ENCODE measurements at places on chromosomes 4 and X.

DNA sequence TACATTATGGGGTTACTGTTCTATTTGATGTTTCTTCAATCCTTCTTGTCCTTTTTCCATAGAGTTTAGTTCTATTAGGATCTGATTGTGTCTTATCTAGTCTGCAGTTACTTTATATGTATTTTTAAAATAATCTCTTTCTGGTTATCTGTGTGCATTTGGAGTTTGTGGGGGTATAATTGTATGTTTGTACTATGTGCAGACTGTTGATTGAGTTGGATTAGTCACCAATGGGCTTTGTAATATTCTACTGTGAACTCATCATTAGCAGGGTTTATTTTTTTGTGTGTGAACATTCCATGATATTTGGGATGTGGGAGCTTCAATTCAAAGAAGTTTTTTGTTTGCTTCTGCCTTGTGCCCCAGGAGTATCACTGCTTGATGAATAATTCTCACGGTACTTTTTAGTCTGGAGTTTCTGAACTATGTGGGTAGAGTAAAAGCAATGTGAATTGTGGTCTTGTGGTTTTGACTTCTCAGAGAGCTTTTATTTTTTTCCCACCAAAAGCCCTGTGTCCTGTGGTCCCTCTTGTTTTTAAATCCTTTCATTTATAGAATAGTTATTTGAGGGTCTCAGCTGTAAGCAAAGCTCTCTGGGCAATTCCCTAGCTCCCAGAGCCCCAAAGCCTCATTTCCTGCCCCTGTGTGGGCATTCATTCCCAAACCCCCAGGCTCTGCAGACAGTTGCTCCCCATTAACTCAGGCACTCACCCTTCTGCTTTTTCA is 127.8 kb downstream of the PHKA2 start:
- DNase-seq: no peak

GRCh38 chr4:52957835-52958631 is 95.9 kb downstream of the RASL11B start:
- DNase-seq: no peak

GRCh38 chrX:29634516-29634915 is 580.8 kb upstream of the MAGEB2 start:
- DNase-seq: no peak

DNA sequence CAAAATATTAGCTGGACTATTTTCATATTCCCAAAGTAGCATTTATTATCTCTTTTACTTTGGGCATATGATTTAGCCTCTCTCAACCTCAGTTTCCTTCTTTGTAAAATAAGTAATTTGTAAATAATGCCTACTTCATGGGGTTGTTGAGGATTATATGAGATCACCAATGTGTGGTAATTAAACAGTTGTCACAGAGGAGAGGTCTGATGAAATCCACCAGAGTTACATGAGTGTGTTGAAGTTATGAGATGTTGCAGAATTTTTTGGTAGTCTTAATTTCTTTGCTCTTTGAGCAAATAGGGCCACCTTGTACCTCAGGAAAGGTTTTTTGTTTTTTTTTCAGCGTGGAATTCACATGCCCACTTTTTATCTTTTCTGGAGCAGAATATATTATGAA is 1.4 kb downstream of the COX7B start:
- DNase-seq: no peak

- no peak for DNase-seq
Measured at GRCh38 chr4:185566425-185566824, 31.1 kb upstream of the PDLIM3 start.

DNA sequence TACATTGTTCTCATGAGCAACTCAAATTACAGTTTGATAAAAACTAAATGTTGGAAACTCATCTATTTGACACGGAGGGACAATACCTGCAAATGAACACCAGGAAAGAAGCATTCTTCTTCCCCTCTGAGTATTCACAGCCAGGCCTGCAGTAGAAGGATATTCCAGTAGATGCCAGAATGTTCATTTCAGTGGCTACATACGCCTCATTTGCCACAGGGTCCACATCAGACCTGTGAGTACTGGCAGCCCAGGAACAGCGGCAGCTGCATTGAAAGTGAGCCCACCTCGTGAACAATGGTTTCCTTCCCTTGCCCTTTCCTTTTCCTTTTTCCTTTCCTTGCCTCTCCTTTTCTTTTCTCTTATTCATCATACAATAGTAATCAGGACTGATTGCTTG is 81.1 kb upstream of the NEIL3 start:
- no peak for DNase-seq

DNA sequence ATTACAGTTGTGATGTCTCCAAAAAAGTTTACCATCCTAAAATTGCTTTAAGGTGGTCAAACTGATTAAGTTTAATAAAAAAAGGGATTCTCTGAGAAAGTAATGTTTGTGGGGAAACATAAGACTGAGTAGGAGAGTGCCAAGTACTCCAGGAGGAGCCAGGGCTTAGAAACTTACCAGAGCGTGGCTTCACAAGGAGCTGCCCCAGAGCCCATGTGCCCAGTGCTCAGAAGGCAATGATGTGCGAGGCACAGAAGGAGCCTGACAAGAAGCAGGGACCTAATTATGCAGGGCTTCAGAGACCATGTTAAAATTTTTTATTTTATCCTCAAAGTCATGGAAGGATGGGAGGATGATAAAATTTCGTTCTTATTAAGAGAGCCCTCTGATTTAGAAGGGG is 204.2 kb downstream of the PALLD start:
- DNase-seq: no peak

- DNase-seq: peak; percentile 6
Measured at GRCh38 chr4:38600575-38600974, 63.4 kb upstream of the KLF3 start.

DNA sequence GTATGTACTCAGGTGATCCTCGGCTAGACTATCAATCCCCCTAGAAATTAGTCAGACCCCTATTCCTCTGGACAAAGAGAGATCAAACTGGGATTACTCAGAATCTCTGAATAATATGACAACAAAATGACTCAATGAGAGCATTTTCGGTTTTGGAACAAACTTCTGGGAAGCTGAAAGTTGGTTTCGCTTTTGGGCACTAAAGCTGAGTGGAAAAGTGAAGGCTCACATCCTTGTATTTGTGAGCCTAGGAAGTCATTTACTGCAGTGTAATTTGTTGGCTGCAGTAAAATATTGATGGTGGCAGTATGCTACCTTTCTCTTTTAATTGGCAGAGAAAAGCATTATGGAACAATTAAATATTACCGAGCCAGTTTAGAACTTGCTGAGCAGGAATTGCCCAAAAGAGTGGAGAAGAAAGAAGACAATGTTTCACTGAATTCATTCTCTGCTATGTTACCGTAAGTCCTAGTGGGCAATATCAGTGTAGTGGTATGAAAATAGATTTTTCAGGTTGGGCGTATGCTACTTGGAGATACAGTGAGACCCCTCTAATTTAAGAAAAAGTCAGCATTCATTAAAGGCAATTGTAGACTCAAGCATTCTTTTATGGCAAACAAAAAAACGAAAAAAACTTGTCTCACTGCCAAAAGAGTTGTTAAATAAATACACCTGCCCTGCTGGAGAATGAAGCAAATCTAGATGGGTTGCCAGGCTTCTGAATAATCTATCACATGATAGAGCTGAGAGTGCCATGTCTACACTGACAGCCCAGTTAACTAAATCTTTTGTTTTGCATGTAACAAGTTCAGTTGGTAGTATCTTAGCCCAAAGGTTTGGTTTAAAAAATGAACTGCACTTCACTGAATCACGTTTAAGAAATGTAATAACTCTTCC is 69.6 kb downstream of the AGTR2 start:
- DNase-seq: no peak

DNA sequence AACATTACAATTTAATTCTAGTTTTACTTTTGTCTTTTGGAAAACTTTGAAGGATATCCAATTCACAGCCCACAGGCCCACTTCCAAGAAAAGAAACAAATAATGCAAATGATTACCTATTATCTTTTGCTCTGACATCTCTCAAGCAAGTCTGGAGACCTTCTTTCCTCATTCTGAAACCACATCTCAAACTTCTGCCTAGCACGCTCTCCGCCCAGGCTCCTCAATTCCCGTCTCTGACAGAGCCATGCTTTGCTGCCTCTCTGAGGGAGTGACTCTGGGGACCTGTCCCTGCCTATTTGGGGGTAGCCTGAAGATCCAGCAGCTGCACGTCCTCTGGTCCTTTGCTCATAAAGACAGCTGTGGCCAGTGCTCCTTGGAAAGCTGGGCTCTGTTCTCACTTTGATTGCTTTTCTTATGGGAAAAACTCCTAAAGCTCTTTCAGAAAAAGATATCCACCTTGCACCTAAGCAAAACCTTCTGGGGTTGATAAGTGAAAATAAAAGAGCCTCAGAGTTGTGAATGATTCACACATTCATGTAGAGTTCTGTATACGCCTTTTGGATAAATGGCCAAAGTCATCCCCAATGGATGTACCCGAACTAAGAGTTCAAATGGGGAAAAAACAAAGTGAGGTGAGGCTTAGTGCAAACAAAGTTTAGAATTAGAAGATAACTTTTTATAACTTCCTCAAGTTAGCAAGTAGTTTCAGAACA is 72.4 kb upstream of the TNIP3 start:
- DNase-seq: no peak

GRCh38 chr4:1115528-1116293 is 2.3 kb upstream of the RNF212 start:
- DNase-seq: no peak

DNA sequence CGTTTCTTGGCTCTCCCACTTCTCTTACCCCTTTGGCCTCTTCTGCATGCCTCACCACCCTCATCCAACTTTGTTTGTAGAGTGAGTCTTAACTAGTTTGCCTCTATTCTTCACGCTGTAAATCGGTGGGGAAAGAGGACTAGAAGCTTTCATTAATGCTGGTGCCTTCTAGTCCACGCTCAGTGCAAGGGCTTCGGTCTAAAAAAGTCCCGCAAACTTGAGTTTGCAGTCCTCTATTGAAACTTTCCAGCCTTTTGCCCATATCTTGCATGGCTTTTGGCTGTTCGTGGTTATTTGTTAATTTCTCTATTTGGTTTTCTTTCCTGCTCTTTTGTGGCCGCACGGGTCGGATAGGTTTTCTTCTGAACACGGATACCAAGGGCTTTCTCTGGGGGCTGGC is 868 bp downstream of the DACH2 start:
- no peak for DNase-seq

DNA sequence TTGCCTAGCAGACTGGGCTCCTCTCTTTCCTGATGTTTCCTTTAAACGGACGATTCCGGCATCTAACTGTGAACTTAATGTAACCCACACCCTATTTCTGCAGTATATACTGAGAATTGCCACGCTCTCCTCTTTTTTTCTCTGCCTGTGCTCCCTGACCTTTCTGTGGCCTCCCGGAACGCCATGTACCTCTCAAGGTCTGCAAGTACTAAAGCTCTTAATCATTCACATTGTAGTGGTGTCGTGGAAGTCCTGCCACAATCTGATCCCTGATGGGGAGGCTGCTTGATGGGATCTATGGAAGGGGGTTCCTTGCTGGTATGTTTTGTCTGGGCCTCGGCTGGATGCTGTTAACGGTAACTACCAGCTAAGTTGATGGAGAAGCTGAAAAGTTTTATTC is 302.9 kb upstream of the EPHA5 start:
- no peak for DNase-seq

DNA sequence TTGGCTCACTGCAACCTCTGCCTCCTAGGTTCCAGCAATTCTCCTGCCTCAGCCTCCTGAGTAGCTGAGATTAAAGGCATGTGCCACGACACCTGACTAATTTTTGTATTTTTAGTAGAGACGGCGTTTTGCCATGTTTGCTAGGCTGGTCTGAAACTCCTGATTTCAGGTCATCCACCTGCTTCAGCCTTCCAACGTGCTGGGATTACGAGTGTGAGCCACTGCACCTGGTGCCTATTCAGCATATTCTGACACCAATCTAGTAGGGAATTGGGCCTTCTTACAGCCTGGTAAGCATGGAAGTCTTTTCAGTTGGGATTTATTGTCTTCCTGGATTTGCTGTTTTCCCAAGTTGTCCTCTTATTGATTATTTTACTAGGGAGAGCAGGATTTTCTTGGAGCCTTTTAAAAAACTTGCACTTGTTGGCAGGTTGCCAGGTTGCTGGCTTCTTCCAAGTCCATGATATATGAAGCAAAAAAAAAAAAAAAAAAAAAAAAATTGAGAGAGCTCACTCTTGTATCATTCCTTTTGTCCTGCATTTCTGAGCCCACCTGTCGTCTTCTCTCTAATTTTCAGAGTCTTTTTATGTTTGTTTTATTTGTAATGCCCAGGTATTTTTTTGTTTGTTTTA is 43.7 kb downstream of the TMPRSS11E start:
- no peak for DNase-seq

Data from CD4-positive, alpha-beta T cell treated with Interleukin-6 at 100 ng/mL for 8 hours (primary cell).